Activated CD4-positive, alpha-beta T cell treated with anti-CD3 and anti-CD28 coated beads, Interleukin-2, Interleukin-6, amounts not matched to agents 100 ng/mL and 50 ng/mL, durations not matched to agents 16 hours and 8 hours (primary cell): ENCODE measurements at places on chromosomes 3 and 15.

DNA sequence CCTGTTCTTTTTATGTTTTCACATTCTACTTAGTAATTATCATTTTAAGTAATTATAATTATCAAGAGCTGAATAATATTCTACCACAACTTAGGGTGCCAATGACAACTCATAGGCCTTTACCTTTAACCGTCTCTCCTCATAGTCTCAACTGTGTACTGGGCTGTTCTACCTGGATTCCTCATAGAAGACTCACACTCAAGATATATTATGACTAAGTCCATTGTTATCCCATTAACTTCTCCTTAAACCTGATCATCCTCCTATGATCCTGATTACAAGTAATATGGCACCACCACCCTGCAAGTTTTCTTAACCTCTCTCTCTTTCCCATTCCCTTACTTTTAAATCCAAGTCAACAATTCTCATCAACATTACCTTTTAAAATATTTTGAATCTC, 285.9 kb upstream of the VEPH1 start:
- no peak for DNase-seq

GRCh38 chr3:167750272-167750971, 14.9 kb downstream of the SERPINI1 start:
- DNase-seq, result no peak

GRCh38 chr3:39808467-39809180, 785 bp upstream of the MYRIP start:
- DNase-seq, result no peak

DNA sequence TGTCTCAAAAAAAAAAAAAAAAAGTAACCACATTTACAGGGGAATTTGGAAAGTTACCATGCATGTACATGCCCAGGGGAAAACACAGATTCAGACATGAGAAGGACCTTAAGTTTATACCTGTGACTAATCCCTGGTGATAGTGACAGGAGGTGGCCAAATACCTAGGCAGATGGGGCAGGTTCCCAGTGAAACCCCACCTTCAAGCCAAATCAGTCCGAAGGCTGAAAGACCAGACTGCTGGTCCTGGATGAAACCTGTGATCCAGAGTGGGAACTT, 15.8 kb downstream of the SPCS1 start:
- DNase-seq, result no peak

DNA sequence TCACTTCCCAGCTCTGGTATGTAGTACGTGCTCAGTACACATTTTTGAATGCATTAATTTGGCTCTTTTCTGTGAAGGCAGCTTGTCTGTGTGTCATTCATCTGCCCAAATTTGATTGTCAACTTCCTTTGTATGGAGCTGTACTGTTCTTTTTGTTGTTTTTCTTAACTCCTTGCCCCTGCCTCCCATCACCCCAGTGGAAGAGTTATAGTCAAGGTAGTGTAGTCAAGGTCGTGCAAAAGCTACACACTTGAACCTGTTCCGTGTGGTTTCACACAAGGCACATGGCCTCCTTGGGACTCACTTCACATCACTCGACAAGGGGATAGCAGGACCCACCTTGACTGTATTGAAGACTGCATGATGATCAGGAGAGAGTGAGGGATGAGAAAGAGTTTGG, 37.6 kb downstream of the SMAD3 start:
- DNase-seq, result no peak

DNA sequence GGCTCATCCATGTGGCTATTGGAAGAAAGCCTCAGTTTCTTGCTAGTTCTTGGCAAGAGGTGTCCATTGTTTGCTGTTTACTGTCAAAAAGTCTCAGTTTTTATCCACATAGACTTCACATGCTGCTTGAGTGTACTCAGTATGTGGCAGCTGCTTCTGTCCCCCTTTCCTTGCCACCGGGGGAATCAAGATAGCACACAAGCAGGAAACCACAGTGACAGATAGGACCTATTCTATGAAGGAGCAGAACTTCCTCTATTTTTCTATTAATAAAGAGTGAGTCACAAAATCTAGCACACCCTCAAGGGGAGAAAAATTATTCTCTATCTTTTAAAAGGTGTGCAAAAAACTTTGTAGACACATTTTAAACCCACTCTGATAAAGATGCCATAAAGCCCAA, 121.4 kb upstream of the GMNC start:
- no peak for DNase-seq

GRCh38 chr3:66582721-66583423, 82.0 kb upstream of the LRIG1 start:
- peak; percentile 21 for DNase-seq

DNA sequence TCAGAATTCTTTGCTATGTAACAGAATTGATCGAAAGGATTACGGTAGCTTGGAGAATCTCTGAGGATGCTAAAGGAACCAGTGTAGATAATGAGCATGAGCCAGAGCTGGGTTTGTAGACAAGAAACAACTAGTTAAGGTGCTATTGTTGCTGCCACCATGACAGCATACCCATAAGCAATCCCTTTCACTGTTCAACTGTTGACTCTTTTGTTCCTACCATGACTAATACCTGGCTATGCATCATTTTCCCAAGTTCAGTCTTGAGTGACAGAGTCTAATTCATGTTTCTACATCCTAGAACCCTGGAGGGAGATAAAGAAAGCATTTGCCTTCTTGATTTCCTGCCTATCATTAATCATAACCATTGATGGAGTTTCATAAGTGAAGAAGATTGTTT, 600.3 kb downstream of the OTOL1 start:
- DNase-seq, result no peak

GRCh38 chr15:90412356-90413194, 24.5 kb downstream of the IQGAP1 start:
- peak; percentile 30 for DNase-seq

DNA sequence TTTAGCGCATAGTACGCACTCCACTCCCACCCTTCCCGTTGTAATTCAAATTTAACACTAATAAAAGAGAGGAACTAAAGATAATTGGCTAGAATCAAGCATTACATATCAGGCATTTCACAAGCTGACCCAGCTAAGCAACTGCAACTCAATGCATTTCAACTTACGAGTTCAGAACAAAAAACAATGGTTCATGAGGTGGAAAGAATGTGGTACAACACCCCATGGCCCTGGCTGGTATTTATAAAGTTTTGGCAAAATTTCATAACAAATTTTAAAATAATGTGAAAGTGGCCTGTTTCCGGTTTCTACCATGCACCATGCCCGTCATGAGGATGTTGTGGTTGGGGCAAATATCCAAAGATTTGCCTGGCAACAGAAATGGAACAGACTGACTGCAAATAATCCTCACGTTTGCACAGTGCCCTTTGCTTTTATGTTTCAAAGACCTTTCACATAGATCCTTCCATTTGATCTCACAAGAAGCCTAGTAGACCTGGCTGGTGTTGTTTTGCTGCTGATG, 455.3 kb upstream of the NR2F2 start:
- no peak for DNase-seq

GRCh38 chr3:16350597-16351318, 85.7 kb downstream of the OXNAD1 start:
- DNase-seq, result no peak

GRCh38 chr15:51621155-51621765, 1.3 kb downstream of the DMXL2 start:
- no peak for DNase-seq

DNA sequence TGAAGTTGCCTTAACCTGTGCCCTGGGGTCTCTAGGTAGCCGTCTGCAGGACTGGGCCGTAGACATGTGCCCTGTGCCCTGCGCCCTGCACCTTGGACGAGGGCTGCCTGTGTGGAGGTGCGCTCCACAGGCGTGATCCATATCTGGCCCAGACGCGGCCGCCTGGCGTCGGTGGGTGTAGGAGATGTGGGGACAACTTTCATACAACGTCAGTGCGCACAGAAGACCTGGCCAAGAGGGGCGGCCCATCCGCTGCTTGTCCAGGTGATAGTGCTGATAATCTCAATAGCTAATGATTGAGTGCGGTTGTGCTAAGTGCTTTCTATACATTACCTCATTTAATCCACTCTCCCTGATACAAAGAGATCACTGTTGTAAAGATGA, 665 bp upstream of the RASGRP1 start:
- no peak for DNase-seq

DNA sequence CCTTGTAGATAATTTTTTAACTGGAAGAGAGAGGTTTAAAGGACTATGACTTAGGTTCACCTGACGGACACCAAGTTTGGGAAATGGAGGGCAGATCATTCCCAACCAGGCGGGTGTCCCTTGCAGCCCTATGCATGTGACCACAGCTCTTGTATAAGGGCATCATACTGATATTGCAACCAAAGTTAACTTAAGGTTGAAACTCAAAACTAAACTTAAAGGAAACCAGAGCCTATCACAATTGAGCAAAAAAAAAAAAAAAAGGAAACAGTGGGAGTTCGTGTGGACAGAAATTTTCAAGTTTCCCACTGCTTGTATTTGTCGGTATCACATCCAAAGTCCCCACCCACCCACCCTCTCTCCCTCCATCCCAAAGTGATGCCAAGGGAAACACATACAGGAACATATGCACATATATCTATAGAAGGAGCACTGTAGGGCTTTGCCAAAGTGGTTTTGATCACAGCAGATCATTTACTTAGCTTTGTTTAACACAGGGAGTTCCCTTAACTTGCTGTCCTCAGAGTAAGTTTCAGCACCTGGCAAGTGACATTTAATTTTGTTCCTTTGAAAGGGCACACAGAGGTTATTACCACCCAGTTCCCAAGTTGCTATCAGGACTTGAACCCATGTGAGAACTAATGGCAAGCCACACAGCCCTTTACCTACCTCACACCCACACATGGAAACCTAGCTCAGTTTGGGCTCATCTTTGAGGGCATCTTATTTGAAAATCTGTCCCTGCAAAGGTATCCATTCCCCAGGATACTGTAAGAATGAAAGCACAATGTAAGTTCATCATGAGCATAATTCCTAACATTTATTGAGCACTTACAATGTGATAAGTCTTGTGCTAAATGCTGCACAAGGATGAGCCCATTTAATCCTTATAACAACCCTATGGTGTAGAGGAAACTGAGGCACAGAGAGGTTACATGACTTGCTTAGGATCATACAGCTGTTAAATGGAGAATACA, 204.5 kb upstream of the CMC1 start:
- no peak for DNase-seq

- DNase-seq, result no peak
Observed at GRCh38 chr3:125386811-125387210, 11.7 kb upstream of the ZNF148 start.

DNA sequence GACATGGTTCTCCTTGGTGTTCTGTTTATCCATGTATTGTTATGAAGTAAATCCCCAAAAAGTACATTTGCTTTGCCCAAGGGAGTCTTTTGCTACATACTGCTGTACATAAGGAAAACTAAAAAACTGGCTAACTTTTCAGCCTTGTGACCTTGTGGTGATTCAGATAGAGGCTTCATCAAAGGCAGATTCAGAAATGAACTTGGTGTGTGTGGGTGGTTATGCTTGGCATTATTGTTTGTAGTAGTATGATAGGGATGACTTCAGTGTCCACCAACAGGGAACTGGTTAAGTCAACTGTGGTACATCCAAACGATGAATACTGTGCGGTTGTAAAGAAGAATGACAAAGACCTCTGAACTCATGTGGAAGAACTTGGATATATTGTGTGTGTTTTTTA, 75.6 kb upstream of the CHRNB4 start:
- no peak for DNase-seq

DNA sequence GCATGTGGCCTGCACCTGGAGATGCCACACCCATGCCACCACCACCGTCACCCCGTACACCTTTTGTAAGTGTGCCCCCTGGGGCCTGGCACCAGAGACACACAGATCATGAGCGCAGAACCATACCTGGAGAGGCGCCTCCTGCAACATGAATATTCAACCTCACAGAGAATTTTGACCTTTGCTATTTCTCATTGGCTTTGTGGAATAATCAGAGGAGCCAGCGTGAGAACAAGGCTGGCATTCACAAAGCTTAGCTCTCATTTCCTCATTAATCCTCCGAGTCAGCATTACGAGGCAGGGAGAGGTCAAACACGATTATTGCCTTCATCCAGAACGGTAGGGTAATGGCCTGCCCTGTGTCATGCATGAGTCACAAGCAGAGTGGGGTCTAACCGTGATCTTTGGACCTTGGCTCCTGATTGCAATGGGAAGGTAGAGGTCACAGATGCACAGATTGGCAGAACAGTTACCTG, 73.0 kb upstream of the POMGNT2 start:
- DNase-seq, result no peak

DNA sequence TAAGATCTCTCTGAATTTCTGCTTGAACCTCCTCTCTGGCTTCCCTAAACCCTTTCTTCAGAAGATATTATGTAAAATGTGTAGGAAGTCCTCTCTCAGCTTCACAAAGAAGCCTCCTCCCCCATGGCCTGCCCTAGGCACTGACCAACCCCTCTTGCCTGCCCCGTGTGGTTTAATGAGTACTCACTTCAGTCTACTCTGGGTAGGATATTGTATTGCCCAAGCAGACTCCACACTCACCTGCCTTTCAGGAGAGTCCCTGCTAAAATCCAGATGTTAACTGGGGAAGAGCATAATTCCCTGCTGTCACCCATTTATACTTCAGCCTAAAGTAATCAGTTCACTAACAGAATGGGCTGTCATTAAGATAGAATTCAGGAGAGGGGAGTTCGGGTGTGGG, 2.6 kb upstream of the AGBL1 start:
- DNase-seq, result no peak

GRCh38 chr3:160098261-160098908, 109.8 kb downstream of the IL12A start:
- DNase-seq, result no peak

- no peak for DNase-seq
Observed at GRCh38 chr3:16789344-16790120, 95.2 kb upstream of the PLCL2 start.

GRCh38 chr3:124791142-124791541, 60.9 kb downstream of the UMPS start:
- DNase-seq, result no peak

DNA sequence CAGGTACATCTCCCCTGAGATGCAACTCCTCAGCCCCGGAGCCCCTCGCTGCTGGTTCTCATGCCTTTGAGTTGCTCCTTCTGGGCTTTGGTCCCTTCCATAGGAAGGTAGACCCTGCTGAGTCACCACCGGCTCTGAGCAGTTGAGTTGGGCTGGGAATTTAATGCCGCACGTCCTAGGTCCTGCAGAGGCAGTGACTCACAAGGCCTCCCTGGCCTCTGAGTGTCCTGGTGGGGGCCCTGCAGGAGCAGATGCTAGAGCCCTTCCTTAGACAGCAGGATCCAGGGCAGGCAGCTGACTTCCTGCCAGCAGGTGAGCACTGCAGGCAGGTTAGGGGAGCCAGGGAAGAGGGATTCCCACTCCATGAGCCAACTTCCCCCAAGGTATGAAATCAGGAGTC, 5.5 kb upstream of the NTRK3 start:
- DNase-seq, result no peak

DNA sequence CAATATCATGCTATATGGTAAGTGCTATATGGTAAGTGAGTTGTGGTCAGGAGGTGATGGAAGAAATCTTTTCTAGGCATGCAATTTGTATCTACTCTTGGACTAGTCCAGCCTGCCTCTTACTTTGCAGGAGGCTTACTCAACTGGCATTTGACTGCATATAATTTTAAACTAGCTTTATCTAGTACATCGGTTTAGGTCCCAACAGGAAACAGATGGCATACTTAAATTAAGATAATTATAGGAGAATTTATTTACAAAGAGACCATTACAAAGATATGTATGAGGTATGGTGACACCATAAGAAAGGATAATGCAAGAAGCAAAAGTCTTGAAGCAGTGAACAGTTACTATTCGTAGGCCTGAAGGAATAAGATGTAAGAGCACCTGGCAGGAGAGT, 7.8 kb downstream of the SLC28A2 start:
- DNase-seq, result no peak

GRCh38 chr15:92808598-92809063, 91.5 kb upstream of the CHD2 start:
- DNase-seq, result peak; percentile 51

- no peak for DNase-seq
Observed at GRCh38 chr3:157369727-157370421, 66.8 kb upstream of the PTX3 start.
